Left cardiac atrium (tissue), 4 donors: ENCODE measurements at places on chromosomes 13 and 19. TPM values are rescaled to one million over a fixed set of nuclear protein-coding genes. Genes with fewer than 3 reads are reported as not detected.
A peak's percentile ranks its signal among the peaks of the same experiment; 100 is the strongest.

GRCh38 chr19:48735031-48735615 is 5.3 kb downstream of the RASIP1 start:
- DNase-seq = no peak

DNA sequence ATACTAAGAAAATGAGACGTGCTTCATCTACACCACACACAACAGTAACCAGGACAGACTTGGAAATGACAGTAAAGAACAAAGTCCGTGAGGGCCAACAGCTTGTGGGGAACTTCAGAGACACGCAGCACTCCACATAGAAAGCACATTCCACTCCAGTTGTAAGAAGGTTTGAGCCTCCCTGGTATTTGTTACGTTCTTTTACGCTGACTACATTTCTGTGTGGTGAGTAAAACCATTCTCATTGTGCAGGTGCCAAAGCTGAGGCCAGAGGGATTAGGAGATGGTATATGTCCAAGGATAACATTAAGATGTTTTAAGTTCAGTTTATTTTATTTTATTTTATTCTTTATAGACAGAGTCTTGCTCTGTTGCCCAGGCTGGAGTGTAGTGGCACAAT is 1189.9 kb downstream of the UQCRFS1 start:
- DNase-seq = no peak

DNA sequence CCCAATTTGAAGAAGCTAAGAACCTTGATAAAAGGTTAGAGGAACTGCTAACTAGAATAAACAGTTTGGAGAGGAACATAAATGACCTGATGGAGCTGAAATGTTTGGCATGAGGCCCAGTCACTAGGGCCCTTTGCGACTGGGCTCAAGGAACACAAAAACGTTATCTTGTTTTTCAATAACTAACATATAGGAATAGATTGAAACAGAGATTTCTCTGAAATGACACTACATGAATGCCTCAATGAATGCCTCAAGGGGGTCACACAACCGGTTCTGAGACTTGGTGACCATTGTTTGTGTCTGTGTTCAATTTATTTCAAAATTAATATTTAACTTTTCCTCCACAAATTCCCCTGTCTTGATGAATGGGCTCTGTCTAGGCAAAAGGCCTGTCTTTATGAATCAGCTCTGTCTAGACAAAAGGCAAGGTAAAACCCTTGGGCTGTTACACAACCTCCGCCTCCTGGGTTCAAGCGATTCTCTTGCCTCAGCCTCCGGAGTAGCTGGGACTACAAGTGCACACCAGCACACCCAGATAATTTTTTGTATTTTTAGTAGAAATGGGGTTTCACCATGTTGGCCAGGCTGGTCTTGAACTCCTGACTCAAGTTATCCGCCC is 932 bp upstream of the ZNF486 start:
- DNase-seq = no peak

DNA sequence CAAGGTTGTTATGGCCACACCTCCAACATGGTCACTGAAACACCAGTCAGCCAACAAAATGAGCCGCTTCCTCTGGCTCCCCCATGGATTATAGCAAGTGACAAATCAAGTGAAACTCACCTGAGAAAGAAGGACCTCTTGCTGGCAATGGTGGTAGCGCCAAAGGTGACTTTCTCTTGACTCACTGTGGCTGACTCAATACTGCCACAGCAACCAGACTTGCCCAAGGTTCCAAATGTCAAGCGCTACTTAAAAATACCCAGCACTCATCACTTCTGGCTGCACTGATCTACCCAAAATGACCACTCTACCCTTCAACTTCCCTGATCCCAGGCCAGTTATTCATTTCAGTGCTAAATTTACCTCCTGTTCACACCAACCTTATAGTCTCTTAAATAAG is 495.5 kb downstream of the FOXO1 start:
- DNase-seq = no peak

GRCh38 chr19:58407658-58408151 is 744 bp upstream of the ZNF584 start:
- no peak for DNase-seq

DNA sequence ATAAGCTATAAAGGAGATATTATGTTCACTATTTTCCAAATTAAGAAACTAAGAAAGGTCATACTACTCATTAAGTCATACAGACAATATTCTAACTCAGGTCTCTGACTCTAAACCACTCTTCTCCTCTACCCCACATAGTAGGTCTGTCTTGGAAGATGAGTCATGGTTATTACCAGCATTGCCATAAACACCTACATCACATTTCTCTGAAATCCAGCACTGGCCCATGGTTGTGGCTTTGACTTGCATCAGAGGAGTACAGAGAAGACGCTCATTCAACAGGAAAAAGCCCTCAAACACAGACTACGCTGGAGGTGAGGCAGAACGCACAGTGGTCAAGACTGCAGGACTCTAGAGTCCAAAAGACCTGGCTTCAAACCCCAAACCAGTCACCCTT is 476.8 kb downstream of the COG6 start:
- DNase-seq = no peak

DNA sequence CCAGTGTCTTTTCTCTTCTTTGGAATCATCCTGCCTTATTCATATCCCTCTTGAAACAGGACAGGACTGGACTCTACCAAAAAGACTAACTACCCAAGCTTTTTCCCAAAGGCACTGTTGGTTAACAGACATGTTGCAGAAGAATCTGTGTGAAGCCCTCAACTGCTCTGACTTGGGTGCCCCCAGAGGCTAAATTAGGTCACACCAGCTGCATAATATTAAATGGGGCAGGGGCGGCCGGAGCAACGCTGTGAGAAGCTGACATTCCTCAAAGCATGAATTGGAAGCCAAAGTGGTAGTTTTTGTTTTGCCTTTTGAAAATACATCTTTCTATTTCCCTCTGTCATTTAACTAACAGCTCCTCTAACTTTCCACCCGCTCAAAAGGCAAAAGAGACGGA is 185.9 kb downstream of the LHFPL6 start:
- DNase-seq = peak; percentile 22

- no peak for DNase-seq
Observed at GRCh38 chr13:51241720-51242119, 19.5 kb downstream of the FAM124A start.

The PRR22 gene
- 0.47 TPM for total RNA-seq

The ZNF560 gene
- total RNA-seq = not detected

The ZNF28 gene
- total RNA-seq = 9.0 TPM

The CGB8 gene
- total RNA-seq = not detected
